ENCODE measurements at places on chromosomes 3 and 15.

DNA sequence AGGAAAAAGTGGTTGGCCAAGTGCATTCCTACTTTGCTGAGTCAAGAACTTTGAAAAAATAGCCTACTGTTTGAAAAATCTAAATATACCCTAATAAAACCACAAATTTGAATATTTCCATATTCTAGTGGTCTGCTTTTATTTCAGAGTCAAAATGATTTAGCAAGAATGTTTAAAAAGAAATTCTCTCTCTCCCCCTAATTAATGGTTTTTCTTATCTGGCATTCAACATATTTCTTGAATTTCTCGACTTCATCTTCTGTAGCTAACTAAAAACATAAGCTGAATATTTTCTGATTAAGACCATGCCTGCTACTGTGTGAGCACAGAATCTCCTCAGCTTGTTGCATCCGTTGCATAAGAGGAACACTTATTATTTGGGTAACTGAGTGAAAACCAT lies 563.5 kb upstream of the TBL1XR1 start:
- DNase-seq: no peak

DNA sequence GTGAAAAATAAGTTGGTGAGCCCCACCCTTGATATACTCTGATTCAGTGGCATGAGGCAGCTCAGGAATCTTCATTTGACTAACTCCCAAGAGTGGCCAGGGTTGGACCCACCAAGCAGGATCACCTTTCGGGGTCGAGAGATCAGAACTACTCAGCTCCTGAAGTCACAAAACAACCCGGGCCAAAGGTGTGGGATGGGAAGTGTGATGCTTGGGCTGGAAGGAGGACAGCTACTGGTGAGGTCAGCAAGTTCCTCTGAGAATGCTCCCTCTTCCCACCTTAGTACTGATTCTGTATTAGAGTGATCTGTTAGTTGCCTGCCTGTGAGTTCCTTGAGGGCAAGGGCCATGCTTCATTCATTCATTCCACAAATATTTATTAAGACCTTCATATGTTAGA lies 15.1 kb downstream of the ESYT3 start:
- DNase-seq: no peak

DNA sequence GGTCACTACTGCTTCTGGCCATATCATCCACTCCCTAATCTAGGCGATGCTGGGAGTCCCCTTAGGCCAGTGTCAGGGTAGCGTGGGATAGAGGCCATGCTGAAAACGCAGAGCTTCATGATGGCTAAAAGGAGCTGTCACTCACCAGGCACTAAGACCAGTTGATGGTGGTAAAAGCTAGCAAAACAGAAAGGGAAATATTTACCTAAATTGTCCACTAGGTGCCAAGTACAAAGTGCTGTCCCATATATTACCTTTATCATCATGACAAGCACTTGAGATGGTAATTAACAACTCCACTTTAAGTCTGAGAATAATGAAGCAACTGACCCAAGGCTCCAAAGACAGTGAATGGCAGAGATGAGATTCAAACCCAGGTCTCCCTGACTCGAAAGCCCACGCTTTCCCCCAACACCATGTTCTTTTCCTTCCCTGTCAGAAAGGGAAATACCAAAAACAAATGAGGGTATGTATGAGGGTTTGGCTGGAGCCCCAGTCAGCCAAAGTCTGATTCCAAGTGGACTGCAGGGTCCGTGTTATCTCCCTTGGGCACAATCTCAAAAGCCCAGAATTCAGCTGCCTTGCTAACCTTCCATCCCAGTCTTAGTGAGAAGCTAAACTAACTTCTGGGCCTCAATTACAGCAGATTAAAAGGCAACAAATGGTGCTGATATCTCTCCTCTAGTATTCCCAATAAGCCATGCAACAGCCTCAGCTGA lies 84.7 kb downstream of the RBPMS2 start:
- no peak for DNase-seq

- DNase-seq: peak; percentile 28
These were observed 3.6 kb upstream of the NMD3 start for GRCh38 chr3:161217496-161217895.

DNA sequence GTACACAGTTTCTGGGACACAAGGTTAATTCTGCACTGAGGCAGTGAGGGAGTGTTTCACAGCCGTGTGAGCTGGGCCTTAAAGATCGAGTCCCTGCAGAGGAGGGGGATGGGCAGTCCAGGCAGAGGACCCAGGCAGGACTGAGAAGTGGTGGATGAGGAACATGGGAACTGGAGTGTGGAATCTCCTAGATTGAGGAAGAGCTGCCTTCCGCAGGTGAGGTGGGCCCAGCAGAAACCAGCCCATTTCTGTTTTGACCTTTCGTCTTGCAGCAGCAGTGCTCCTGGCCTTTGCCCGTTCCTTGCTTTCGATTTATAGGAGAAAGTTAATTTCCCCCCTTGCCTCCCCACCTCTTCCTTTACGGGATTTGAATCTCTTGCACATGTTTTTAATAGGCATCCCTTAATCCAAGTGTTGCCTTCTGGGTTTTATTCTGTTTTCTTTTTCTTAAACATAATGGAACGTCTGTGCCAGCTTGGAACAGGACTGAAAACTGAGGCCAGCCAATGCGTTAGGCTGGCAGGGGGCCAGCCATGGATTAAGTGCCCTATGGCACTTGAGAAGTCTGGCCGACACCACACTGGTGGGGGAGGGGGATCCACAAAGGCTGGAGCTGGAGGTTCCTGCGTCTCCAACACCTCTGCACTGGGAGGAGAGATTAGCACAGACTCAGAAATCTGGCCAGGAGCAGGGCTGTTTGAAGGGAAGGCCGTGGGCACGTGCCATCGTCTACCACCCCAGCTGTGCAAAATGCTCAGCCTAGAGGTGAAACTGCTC lies 78.1 kb downstream of the AAGAB start:
- DNase-seq: no peak

- no peak for DNase-seq
These were observed 91.9 kb downstream of the NAALADL2 start for GRCh38 chr3:174951034-174951433.

DNA sequence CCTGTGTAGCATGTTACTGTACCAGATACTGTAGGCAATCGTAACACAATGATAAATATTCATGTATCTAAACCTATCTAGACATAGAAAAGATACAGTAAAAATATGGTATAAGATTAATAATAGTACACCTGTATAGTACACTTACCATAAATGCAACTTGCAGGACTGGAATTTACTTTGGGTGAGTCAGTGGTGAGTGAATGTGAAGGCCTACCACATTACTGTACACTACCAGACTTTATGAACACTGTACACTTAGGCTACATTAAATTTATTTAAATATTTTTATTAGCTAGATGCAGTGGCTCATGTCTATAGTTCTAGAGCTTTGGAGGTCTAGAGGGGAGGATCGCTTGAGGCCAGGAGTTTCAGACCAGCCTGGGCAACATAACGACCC lies 186.6 kb upstream of the ROPN1 start:
- DNase-seq: no peak
